ENCODE measurements at places on chromosomes 5 and 9.

DNA sequence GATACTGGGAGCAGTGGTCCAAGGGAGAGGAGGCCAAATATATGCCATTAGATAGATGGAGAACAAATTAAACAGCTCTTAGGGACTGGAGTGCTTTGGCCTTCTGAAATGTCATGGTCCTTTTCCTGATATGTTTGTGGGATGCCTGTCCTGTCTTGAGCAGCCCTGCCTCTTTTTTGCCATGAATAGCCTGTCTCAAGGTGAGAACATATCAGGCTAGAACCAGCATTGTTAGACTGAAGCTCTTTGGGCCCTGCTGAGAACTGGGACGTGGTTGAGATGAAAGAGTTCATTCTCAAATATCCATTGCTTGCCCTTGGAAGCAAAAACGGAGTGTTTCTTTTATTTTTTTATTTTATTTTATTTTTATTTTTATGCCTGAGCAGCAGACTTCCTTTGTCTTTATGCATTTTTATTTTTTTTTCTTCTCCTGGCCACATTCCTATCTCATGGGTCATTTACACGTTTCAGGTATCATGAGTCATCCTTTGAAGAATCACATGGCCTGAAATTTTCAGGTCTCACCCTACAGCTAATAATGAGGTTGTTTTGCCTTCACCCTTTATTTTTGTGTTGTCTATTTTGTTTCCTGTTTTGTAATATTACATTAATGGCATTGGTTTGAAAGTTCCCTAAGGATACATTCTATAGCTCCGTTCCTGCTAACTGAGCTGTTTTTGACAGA, 371.4 kb downstream of the PSAT1 start:
- no peak for DNase-seq

DNA sequence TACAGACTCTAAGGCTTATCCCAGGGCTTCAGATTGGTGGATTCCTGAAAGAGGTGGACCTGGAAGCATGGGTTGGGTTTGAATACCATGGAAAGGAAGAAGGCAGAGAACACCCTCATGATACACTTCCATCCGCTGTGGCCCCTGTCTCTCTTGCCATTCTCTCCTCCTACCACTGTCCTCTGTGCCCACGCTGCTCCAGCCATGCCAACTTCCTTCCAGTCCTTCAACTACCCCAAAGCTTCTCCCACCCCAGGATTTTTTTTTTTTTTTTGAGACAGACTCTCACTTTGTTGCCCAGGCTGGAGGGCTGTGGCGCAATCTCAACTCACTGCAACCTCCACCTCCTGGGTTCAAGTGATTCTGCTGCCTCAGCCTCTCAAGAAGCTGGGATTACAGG, 1.7 kb upstream of the SPARC start:
- DNase-seq, result no peak

- no peak for DNase-seq
Observed at GRCh38 chr5:165502893-165503691, 1997.7 kb downstream of the MAT2B start.

DNA sequence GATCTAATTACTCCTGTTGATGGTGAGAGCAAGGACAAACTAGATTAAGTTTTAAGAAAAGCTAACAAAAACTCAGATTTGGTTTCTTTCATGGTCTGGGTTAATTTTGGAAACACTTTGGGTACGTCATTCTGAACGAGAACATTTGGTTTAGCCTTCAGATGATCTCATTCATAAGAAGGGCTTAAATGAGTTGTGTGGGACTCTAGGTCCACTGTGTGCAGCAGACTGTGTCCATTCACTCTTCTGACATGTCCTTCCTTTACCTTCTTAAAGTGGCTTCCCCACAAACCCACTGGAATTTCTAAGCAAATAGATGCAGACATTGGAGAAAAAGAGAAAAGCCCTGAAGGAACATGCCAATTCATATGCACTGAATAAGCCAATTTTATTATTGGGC, 96.8 kb downstream of the FBXO4 start:
- DNase-seq, result no peak

DNA sequence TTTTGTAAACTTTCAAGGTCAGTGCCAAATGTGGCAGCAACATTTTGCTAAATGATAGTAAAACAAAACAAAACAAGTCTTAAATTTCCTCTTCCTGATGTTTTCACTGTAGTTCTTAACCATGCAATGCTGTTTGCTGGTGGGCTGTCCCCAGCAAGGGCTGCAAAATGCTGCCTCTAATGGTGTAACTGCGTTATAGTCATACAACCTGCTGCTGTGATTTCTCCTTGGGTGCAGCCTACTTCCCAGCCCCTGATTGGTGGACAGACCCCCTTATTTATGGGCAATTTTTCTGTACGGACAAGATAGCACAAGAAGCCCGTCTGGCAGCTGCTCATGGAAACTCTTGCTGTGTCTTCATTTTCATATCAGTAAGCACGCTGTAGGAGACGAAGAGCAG, 26.6 kb upstream of the PIP5K1B start:
- no peak for DNase-seq

DNA sequence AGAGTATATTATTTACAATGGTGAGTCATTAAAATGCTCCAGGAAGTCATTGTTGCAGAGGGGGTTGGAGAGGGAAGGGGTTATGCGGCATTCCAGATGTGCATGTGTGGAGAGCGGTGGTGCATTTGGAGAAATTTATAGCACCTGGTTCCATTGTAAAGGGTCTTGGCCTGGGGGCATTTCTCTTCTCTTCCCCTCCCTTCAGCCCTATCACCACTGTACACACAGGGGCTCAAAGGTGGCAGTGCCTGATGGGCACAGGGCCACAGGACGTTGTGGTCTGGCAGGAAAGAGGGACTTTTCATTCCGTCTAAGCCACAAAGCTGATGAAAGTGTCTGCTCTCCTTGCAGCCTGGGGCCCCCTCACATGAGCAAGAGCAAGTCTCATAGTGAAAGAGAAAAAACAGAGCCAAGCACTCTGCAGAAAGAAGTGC, 442.4 kb upstream of the ZNF462 start:
- no peak for DNase-seq

- DNase-seq, result no peak
Observed at GRCh38 chr5:67090593-67090992, 106.0 kb downstream of the CD180 start.

- peak; percentile 85 for DNase-seq
Observed at GRCh38 chr5:7925961-7926695, 57.2 kb downstream of the MTRR start.

GRCh38 chr9:15999422-16000339, 446.8 kb downstream of the CCDC171 start:
- peak; percentile 79 for DNase-seq

DNA sequence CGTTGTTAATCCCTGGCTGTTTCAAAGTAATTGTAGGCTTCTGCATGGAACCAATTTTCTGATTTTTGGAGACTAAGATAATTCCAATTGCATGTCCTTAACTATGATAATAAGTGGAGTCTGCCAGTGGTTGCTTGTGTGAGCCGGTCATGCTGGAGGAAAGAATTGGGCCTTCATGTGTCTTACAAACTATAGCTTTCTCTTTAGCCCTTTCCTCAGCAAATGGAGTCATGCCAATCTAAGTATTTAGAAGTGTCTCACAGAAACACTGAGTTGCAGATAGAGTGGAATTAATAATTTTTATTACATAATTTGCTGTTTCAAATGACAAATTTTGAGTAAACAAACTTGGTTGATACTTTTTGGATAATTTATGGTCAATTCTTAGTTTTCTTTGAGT, 200.4 kb downstream of the FBXL7 start:
- no peak for DNase-seq

GRCh38 chr5:126878085-126878484, 101.1 kb downstream of the LMNB1 start:
- DNase-seq, result no peak

DNA sequence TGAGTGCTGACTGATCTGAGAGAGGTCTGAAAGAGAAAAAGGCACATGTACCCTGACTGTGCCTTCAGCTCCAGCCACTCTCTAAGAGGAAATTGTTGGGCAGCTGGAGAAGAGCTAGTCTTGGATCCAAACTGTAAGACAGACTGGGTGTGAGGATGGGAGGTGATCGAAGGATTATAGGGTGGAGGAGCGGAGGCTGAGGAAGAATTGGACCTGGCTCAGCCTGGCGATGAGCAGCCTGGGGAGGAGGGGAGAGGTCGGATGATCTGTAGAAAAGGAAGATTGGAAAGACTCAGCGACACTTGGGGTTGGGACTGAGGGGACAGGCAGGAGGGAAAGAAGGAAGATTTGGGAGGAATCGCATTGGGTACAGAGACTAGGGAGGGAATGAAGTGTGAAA, 98.6 kb upstream of the SLC25A48 start:
- no peak for DNase-seq

DNA sequence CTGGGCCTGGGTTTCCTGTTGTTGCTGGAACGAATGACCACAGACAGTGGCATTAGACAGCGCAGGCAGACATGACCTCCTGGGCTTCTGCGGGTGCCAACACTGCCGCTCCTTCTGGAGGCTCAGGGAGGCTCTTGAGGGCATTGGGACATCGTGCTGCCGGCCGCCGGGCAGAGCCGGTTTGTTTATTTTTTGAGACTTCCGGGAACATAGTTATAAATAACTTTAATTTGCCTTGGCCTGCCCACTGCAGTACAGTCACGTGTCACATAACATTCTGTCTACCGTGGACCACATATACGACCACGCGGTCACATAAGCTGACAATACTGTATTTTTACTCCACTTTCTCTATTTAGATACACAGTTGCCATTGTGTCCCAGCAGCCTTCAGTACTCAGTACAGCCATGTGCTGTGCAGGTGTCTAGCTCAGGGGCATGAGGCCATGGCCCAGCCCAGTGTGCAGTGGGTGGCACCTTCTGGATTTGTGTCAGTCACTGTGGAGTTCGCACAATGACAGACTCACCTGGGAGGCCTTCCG, 8.2 kb upstream of the TOR4A start:
- DNase-seq, result no peak

DNA sequence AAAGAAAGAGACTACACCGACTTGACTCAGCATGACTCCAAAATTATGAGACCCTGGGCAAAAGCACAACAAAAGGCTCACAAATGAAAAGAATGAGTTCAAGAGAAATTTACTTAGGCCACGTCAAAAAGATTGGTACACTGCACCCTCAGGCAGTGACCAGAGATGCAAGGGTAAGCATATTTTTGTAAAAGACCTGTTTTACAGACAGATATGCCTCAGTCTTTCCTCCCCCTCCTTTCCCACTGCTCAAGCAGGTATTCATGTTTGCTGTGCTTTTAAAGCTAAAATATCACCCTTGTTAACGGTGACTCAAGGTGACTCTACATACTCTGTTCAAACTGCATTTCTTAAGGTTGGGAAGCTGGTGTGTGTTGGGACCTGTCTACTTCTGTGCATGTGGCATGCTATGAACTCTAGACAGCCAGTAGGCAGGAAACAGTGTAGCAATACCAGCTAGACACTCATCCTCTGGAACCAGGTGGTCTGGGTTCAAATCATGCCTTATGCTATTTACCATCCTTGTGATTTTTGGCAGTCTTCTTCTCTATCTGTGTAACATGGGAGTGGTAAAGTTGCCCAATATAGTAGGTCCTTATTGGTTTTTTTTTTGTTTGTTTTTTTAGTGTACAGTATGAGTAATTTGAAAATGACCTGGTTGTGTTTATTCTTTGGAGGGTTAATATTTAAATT, 98.7 kb downstream of the TLE4 start:
- no peak for DNase-seq

- DNase-seq, result no peak
Observed at GRCh38 chr9:19967888-19968459, 179.1 kb upstream of the SLC24A2 start.

GRCh38 chr9:125889112-125889475, 141.9 kb downstream of the PBX3 start:
- DNase-seq, result no peak

DNA sequence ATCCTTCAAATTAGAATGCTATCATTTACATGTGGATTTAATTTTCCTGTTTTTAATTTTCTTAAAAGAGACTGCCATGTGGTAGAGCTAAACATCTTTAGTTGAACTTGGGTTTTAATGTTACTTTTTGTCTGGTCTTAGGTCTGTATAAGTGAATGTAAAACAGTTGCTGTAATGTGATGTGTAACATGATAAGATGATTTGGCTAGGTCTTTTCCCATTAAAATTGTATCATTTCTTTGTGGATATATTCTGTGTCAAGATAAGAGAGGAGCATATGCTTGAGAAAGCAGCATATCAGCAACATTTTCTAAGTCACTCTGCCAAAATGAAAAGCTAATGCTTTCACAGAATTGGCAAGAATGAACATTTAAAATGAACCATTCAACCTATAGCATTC, 18.5 kb downstream of the TMEM167A start:
- DNase-seq, result no peak

DNA sequence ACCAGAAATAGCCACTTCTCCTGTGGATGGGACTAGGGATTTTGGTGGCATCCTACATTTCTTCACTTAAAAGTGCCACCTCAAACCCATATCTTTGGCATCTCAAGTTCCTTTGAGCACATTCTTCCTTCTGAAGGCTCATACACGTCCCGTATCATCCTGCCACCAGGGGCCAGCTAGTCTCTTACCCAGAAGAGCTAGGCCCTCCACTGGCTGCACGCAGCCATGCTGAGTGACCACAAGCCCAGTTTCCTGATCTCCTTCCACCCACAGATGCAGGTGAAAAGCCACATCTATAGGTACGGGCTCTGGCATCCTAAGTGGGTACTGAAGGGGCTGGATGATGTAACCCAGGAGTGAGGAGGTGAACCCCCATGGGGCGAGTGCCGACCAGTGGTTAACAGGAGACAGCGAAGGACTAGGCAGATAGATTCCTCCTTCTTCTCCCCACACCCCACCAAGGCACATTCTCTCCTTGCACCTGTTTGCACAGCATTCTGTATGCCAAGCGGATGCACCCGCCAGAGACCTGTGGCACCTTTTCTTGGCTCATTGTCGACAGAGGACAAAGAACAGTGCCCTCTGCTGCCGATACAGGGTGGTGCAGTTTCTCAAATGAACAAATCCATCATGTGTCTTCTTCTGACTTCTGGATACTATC, 14.4 kb upstream of the SCGB3A1 start:
- peak; percentile 17 for DNase-seq

- DNase-seq, result no peak
Observed at GRCh38 chr9:134341306-134341705, 15.1 kb downstream of the RXRA start.

DNA sequence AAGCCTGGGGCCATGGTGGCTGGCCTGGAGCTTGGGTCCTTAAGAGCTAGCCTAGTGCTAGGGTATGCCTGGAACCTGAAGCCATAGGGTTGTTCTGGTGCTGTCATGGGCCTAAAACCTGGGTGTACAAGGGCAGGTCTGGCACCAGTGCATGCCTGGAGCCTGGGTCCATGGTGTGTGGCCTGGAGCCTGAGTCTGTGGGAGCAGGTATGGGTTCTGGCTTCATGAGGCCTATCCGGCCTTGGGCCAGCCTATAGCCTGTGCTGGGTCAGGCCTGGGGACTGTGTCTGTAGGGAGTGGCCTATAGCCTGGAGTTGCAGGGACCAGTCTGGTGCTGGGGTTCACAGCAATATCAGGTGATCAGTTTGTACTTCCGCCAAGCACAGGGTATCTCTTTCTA, 347.2 kb upstream of the MEF2C start:
- no peak for DNase-seq

GRCh38 chr9:76667521-76667957, 96.7 kb upstream of the PCA3 start:
- peak; percentile 28 for DNase-seq

DNA sequence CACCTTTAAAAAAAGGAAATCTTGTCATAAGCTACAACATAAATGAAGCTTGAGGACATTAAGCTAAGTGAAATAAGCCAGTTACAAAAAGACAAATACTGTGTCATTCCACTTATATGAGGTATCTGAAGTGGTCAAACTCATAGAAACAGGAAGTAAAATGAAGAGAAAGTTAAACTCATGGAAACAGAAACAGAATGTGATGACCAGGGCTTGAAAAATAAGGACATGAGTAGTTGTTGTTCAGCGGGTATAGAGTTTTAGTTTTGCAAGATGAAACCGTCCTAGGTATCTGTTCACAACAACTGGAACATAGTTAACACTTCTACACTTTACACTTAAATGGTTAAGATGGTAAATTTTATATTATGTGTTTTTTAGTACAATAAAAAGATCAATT, 47.8 kb upstream of the SLC1A3 start:
- no peak for DNase-seq
